T-helper 2 cell (primary cell): ENCODE measurements at places on chromosomes 16 and 17.
A peak's percentile ranks its signal among the peaks of the same experiment; 100 is the strongest.

DNA sequence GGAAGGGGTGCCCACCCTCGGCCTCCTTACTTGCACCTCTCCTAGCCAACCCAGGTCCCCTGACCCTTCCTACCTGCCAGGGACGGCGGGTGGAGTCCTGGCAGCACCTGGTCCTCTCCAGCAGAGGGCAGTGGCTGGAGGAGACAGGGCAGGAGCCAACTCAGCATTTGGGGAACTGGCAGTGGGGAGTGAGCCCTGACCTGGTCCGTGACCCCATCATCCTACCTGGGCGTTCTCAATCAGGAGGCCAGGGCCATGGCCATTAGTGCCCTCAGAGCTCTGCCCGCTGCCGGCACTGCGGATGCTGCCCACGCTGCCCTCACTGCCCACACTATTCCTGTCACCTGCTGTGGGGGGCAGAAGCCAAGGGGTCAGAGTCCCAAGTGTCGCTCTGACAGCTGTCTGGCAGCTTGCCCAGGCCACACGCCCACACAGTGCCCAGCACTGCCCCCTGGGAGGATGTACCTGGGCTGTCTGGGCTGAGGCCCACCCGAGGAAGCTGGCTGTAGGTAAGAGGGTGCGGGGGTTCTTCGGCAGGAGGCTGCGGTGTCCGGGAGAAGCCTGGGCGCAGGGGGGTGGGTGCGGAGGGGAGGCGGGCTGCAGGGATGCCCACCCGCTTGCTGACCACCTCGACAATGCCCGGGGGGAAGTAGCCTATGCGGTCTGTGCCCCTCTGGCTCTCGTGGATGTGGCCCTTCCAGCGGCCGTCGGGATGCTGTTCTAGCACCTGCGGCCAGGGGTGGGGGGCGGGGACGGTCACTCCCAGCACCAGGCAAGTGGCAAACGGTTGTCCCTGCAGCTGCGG lies 10.8 kb downstream of the CASKIN2 start:
- peak; percentile 33 for DNase-seq

GRCh38 chr16:1499756-1500464 lies 6.8 kb downstream of the TELO2 start:
- DNase-seq, result no peak

DNA sequence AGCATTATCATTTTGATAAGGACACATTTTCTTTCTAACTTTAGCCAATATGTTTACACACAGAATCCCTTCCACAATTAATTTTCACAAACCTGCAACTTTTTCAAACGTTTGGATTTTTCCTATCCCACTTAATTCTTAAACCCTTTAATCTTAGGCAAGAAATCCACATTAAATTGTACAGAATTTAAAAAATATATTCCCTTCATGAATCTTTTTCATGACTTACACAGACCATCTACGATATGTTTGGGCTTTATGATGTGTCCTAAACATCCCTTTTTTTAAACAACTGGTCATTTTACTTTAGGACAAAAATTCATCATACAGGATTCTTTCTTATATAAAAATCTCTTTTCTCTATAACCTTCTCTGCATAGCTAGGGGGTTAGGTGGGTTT lies 241.5 kb upstream of the CNTNAP4 start:
- DNase-seq, result no peak

DNA sequence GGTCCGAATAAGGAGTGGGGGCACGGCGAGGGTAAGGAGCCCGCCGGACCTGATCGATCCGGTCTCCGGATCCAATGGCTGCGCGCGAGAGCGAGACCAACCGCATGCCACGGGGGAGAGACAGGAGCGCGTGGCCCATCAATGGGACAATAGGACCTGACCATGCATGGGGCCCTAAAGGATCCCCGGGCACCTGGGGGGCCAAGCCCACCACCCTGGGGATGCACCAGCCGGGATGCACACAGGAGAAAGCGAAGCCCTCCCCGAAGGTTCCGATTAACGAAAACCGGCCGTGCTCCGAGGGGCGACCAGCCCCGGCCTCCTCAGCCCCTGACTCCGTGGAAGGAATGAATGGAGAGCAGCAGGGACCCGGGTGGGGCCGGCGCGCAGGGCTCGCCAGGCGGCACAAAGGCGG lies 525 bp downstream of the JPT1 start:
- no peak for DNase-seq

- no peak for DNase-seq
Measured at GRCh38 chr17:77503916-77504651, 363.3 kb downstream of the SEC14L1 start.

DNA sequence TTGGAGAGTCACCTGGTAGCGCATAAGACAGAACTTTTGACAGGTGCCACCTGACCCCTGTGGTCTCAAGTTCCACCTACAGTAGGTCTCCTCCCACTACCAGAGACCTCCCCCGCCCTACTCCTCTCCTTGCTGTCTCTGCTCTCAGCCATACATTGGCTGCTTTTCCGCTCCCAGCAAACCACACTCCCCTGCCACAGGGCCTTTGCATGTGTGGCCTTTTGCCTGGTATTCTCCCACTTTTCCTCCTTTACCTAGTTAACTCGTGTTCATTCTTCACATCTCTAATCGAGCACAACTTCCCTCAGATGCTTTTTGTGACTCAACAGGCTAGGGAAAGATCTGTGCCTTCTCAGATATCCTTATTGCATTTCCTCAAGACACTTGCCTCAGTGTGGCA lies 218.3 kb upstream of the EEF2KMT start:
- no peak for DNase-seq

DNA sequence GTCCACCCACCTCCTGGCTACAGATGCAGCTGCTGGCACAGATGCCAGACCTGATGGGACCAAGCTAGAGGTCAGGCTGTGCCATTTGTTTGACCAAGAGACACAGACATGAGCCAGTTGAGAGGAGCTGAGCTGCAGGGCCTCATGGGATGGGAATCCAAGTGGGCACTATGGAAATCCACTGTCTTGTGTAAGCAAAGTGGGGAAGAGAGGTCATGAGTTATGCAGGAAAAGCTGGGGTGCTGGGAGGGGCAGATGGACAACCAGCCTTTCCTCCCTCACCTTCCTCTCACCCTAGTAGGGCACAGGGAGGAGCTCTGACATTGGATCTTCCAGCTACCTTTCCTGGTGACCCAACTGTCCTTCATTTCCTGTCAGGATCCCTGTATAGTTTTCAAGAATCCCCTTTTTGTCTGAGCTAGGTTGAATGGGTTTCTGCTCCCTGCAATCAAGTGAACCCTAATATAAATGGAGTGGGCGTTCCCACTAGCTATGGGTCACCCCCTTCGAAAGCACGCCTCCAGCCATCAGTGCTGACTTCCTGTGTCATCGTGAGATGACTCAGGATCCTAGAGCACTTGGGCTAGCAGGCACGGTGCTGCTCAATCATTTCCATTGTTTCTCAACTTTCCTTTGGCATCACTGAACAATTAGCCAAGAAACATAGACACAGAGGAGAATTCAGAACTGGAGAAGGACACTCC lies 13.6 kb downstream of the ATPAF2 start:
- DNase-seq, result no peak

DNA sequence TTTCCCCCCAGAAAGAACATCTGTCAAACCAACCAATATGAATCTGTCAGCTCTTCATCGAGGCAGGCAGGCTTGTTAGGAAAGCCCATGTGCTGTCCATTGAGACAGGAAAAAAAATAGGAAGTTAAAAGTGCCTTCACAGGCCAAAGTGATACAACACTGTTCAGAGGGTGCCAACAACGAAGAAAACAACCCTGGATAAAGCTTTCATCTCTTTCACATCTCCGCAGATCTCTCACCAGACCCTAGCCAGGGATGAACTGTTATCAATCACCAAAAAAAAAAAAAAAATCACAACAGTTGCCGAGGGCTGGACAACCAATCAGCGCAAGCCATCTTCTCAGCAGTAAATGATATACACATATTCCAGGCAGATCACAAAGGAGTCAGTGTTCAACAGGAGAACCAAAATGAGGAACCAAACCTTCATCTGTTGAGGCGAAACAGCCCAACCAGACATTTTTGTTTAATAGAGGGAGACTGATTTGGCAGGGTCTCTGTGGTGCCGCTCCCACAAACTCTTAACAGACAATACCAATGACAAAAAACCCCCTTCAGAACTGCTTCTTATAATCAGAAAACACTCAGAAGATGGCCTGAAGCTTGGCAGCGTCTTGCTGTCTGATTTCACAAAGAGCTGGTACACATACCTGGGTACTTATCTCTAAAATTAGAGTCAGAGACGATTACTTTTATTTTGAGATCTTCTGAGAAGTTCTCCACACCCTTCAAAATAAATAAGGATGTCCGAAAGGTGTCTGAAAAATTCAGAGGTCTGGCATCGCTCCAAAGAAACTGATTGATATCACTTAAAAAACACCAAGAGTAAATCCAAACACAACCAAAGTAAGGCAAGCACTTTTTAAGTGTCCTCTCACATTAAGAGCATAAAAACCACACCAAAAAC lies 1.8 kb downstream of the MAP3K14 start:
- no peak for DNase-seq

GRCh38 chr17:8753976-8754440 lies 4.3 kb downstream of the SPDYE4 start:
- DNase-seq, result no peak

DNA sequence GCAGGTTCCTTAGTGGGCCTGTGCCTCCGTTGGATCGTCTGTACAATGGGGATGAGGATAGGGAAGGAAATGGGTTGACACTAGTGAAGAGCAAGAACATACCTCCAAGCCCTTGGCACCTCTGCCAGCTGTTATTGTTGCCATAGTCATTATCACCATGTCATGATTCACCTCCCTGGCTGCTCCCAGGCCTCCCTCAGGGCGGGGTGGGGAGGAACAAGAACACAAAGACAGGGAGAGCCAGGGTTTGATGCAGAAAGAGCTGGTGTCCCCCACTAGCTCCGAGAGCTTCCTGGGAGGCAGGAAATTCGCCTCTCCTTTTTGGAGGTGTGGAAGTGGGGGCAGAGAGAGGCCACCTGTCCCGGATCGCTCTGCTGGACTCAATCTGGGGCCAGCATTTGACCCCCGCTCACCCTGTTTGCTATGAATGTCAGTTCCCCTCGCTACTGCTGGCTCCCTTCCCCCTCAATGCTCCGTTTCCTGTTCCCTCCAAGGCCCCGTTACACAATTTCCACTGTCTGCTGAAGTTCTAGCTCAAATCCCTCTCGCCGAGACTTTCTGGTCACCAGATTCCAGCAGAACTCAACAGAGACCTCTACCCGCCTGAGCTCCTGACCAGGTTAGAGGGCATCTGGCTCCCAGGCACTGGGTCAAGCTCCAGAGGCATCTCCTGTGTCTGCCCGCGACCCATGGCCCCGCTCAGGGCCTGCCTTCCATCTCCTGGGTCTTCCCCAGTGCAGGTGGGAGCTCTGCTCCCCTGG lies 9.1 kb downstream of the TIMP2 start:
- no peak for DNase-seq

DNA sequence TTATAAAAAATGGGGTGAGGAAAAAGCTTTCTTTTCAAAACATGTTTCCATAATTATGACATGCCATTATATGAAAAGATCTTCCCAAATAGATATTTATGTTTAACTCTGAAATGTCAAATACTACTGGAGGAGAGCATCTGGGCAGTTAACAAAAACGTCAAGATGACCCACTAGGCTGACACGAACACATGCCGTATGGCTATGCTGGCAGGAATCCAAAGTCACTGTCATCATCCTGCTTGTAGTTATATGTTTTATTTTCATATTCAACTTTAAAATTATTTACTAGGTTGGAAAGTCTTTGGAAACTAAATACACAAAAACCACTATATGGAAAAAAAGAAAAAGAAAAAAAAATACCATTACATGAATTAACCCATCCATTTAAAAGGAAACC lies 27.3 kb downstream of the ANKFY1 start:
- DNase-seq, result no peak

DNA sequence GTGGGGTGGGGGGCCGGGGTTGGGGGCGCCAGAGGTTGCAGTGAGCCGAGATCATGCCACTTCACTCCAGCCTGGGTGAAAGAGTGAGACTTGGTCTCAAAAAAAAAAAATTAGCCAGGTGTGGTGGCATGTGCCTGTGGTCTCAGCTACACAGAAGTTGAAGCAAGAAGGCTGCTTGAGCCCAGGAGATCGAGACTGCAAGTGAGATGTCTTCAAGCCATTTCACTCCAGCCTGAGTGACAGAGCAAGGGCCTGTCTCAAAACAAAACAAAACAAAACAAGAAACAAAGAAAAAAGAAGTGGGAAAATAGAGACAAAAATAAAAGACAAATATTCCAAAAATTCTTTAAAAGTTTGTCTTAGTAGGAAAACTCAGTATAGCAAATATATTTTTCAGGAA lies 135.1 kb upstream of the CORO6 start:
- peak; percentile 15 for DNase-seq

DNA sequence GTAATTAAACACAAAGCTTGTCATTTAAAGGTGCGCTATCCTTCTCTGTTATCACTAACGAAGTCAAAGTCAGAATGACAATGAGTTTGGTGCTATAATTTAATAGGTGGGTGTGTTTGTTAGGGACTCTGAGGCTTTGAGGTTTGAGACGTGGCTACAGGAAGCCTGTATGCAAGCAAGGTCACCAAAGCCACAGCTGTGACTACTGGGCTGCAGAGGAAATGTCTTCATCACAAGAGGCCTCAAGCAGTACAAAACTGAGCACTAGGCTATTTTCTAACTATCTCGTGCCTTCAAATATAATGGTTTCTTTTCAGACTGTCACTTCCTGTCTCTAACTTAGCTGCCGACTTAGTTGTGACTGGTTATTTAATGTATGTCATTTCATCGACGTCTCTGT lies 141.2 kb downstream of the AATF start:
- DNase-seq, result peak; percentile 76

DNA sequence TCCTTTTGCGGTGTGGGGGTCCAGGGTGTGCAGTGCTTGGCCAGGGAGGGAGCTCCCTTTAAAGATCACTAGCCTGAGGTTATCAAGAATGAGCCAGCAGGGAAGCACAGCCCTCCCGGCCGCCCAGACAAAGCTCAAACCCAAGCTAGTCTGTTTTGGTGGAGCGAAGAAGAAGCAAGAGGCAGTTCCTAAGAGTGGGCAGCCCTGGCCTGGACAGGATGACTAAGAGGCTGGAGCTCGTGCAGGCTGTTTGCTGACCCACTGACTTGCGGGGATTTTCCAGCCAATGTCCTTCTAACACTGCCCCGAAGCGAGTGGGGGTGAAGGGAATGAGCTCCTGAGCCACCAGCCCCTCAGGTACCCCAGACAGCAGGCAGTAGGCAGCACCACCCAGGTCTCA lies 134.4 kb downstream of the COPRS start:
- no peak for DNase-seq

- no peak for DNase-seq
Measured at GRCh38 chr17:56481659-56482058, 111.8 kb upstream of the NOG start.

- DNase-seq, result no peak
Measured at GRCh38 chr16:20774703-20775362, 11.0 kb downstream of the ACSM3 start.

DNA sequence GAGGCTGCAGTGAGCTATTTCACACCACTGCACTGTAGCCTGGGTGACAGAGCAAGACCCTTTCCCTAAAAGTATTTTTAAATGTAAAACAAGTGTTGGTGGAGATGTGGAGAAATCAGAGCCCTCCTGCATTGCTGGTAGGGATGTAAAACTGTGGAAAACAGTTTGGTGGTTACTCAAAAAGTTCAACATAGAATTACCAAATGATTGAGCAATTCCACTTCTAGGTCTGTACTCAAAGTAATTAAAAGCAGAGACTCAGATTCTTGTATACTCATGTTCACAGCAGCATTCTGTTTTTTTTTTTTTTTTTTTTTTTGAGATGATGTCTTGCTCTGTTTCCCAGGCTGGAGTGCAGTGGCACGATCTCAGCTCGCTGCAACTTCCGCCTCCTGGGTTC lies 141.8 kb downstream of the PITPNC1 start:
- no peak for DNase-seq
